OCI-LY7 (cell line): ENCODE measurements at places on chromosomes 13 and 19.

DNA sequence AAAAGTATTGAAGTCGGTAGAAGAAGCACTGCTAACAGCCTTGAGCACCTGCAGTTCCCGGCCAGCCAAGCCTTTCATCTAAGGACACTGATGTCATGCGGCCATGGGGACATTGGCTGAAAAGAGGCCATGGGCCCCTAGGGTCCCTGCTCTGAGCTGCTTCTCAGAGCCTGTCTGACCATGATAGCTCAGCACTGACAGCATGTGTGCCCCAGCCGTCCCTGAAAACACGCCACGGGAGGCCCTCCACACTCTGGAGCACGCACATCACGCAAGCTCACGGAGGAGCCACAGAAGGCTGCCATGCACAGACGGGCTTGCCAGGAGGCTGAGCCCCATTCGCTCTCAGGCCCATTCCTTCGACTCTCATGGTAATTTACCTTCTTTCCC, 51.8 kb downstream of the MLLT1 start:
- no peak for DNase-seq

DNA sequence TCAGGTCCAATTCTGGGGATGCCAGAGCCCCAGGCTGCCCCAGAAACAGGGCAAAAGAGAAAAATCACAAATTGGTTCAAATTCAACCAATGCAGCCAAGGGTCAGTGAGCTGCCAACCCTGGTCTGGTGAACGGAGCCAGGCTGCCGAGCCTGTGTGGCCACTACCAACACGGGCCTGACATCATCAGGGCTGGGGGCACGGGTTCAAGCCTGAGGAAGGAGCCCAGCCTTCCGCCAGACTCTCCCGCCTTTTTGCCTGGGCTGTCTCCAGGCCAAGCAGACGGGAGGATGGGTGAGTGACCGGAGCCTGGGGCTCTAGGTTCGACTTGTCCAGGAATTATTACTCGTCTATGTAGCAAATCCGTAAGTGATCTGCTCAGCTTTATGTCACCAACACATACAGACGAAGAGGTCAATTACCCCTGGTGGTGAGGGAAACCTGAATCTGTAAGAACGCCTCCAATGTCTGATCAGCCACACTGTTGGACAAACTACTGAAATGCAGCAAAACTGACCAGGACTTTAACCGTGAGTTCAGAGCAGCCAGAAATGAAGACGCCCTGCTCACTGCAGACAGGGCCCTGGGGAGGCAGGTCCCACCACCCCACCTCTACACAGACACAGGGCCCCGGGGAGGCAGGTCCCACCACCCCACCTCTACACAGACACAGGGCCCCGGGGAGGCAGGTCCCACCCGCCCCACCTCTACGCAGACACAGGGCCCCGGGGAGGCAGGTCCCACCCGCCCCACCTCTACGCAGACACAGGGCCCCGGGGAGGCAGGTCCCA, 31.8 kb downstream of the RAB20 start:
- DNase-seq: no peak

DNA sequence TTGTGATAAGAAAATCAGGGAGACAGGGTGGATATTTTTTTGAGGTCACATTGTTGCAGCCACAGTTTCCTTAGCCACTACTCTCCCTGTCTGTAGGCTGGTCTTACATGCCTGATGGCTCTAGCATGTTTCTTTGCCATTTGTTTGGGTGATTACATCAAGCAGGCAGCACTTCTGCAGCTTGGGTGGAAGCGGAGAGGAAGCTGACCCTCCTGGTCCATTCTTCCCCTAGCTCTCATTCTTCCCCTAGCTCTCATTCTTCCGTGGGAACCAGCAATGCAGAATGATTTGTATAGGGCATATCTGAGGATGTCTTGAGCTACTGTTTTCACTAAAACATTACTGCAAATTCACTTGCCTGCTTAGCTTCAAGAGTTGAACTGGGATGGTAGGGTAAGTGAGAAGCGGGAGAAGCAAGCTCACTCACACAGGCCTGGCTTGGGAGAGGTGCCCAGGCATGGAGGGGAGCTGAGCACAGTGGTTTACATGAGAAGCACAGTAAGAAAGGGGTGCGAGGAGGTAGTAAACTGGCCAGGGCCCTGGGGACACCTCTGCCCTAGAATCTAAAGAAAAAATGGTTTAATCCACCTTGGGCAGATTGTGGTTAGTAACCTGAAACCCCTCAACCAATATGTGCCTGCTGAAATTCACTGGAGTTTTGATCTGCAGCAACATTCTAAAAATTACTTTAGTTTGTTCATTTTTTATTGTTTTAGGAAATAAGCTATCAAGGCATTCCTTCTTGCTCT, 538.9 kb downstream of the RFC3 start:
- no peak for DNase-seq

GRCh38 chr13:98026457-98026857, 73.0 kb downstream of the IPO5 start:
- DNase-seq: no peak

- DNase-seq: no peak
Observed at GRCh38 chr19:16895467-16896145, 6.8 kb downstream of the F2RL3 start.

GRCh38 chr13:33123066-33123859, 107.0 kb downstream of the KL start:
- DNase-seq: no peak

DNA sequence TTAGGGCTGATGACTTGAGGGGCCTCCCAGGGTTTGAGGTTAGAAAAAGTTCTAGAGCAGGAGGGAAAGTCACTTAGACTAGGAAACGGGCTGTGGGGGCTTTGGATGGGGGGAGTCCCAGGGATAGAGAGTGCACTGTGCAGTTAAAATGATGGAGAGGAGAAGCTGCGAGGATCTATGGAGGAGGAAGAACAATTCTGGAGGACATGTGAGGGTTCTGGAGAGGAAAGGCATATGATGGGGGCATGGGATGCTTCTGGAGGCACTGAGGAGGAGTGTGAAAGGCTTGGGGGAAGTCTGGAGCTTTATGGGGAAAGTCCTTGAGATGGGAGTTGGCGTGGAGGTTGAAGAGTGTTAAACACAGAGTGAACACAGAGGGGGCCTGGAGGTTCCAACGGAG, 2.2 kb downstream of the KCNC3 start:
- no peak for DNase-seq

GRCh38 chr13:36344886-36345437, 1.2 kb downstream of the SPART start:
- DNase-seq: no peak

GRCh38 chr13:21814604-21815003, 143.7 kb downstream of the FGF9 start:
- no peak for DNase-seq

- DNase-seq: no peak
Observed at GRCh38 chr13:114269281-114269770, 12.1 kb upstream of the UPF3A start.

DNA sequence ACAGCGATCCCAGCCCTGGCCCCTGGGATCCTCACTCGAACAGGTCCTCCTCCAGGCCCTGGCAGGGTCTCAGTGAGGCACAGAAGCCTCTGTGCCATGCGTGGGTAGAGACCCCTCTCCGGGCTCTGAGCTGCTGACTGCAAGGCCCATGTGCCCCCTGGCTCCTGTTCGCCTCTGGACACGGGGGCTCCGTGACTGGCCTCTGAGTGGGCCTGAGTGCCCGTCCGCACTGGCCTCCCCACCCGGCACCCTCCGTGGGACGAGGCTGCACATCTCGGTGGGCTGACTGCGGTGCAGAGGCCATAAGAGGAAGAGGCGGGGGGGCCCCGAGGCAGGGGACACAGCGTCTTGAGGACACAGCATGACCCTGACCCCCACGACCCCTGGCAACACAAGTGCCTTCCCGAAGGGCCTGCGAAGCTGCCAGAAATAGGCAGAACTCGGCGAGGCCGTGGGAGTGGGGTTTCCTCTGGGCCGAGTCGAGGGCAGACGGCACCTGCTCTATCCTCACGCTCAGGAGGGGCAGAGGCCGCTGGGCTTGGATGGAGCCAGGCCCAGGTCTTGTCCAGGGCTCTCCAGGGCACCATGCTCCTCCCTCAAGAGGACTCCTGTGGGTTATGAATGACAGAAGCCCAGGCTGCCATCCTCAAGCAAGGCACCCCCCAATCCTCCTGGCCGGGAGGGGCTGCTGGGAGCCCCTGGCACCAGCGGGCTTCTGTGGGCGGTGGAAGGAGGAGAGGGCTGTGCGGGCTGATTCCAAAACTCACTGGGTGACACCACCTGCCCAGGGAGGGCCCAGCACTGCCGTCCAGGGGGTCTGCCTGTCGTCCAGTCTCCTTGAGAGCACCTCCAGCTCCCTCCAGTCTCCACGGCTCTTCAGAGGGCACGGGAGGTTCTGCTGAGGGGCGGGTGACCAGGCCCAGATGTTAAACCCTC, 52.6 kb downstream of the RASA3 start:
- no peak for DNase-seq

DNA sequence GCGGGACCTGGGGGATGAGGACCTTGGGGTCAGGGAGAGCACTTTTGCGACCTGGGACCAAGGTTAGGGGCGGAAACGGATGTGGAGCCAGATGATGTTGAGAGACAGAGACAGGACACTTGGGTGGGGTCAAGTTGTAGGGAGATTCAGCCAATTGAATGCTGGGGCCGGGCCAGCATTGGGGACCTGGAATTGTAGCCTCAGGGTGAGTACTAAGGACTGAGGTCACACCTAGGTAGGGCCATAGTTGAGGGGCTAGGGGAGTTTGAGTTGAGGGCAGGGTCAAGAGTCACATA, 1.2 kb downstream of the ALKBH7 start:
- DNase-seq: no peak

DNA sequence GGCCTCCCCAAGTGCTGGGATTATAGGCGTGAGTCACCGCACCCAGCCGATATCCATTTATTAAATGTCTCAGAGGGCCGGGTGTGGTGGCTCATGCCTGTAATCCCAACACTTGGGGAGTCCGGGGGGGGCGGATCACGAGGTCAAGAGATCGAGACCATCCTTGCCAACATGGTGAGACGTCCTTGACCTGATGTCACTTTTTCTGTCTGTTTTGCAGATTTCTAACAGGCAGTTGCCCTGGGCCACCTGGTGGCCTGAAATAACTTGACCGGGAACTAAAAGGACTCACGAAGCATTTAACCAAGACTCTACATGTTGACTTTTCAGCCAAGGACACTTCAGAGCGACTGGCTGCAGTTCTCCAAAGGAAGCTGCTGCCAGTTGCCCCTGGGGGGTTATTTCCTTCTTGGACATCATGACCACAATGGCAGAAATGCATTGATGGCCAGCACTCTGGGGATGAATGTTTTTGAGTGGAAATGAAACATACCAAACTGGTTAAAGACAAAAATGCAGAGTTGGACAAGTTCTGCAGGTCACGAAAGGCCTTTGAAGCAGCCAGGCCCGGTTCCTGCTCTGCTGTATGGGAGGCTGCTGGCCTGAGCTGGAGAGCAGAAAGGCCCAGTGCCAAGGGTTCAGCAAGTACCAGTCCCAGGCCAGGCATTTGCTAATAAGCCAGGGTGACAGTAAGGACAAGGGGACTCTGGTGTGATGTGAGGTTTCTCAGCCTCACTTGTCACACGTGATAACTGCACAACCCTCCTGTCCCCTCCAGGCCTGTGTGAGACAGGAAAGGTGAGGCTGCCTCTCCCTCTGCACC, 8.3 kb downstream of the ZNF837 start:
- peak; percentile 33 for DNase-seq

- peak; percentile 54 for DNase-seq
Observed at GRCh38 chr13:41130356-41130755, 2.2 kb downstream of the KBTBD6 start.

DNA sequence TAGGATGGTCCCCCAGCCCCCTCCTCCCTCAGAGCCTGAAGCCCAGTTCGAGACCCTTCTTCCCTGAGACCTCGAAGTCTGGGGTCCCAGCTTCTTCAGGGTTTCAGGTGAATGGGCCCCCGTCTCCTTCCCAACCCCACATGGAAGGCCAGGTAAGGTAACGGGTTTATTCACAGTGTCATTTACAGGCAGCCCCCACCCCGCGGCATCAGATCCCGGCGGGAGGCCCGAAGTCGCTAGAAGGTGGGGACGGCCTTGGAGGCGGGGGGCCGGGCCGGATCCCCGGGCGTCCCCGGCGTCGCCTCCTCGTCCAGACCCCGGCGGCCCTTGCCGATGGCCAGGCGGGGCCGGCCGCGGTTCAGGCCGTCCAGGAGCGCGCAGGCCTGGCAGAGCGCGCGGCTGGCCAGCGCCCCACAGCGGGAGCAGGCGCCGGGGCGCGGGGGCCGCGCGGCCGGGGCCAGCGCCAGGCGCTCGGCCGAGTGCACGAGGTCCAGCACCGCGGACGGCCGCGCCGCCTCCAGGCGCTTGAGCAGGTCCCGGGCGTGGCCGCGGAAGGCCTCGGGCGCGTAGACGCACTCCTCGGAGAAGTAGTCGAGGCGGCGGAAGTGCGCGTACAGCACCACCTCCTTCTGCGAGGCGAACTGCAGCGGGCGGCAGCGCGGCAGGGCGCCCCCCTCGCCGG, 9.7 kb downstream of the CTU1 start:
- DNase-seq: no peak

- peak; percentile 88 for DNase-seq
Observed at GRCh38 chr13:28268800-28269223, 130.5 kb downstream of the PAN3 start.

DNA sequence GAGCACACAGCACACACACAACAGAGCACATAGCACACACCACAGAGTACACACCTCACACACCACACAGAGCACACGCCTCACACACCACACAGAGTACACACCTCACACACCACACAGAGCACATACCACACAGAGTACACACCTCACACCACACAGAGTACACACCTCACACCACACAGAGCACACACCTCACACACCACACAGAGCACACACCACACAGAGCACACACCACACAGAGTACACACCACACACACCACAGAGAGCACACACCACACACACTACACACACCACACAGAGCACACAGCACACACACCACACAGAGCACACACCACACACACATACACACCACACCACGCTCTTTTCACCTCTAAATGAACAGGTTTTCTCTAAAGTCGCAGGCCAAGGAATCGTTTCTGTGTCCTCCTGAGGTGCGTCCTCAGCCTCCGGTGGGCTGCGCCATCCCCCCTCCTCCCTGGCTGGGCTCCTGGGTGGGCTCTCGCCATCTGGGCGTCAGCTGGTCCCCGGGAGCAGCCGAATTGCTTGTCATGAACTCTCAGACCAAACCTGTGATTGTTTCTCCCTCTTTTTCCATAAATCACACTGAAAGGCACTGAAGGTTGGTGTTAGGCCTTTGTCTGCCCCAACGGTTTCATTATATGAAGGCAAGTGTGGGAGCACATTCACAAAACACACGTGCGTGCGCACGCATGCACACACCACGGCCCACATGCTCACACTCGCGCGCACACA, 37.4 kb downstream of the TMEM255B start:
- DNase-seq: no peak

GRCh38 chr13:113665597-113666328, 1.3 kb upstream of the GRK1 start:
- DNase-seq: no peak

DNA sequence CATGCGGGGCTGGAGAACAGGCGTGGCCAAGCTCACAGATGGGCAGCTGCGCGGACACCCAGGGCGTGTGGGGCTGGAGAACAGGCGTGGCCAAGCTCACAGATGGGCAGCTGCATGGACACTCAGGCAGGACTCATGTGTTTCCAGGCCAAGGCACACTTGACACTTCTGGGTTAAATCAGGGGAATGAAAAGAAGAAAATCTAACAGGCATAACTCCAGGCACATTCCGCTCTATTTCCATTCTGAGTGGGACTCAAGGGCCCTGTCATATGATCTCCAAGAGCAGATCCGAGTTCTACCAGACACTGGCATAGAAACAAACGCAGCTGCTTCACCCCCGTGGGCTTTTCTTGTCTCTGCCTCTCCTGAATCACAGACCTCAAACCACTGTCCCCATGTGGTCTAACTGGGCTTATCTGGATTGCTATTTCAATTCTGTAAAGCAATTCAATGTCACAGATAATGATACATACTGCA, 17.4 kb upstream of the C13orf46 start:
- no peak for DNase-seq
